Stimulated activated CD8-positive, alpha-beta memory T cell treated with anti-CD3 and anti-CD28 coated beads, Interleukin-4, amount 100 ng/mL, for 4 hours (primary cell): ENCODE measurements at places on chromosomes 3 and 15.

GRCh38 chr15:29695489-29696167 lies 126.6 kb downstream of the TJP1 start:
- no peak for DNase-seq

DNA sequence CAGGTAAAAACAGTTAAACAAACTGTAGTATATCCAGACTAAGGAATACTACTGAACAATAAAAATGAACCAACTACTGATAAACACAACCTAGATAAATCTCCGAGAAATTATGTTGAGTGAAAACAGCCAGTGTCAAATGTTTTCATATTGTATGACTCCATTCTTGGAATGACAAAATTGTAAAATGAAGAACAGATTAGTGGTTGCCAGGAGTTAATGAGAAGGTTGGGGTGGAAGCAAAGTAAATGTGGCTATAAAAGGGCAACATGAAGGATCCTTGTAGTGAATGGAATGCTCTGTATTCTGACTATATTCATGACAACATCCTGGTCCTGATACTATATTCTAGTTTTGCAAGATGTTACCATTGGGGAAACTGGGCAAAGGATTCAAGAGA lies 27.5 kb upstream of the ACKR4 start:
- no peak for DNase-seq

DNA sequence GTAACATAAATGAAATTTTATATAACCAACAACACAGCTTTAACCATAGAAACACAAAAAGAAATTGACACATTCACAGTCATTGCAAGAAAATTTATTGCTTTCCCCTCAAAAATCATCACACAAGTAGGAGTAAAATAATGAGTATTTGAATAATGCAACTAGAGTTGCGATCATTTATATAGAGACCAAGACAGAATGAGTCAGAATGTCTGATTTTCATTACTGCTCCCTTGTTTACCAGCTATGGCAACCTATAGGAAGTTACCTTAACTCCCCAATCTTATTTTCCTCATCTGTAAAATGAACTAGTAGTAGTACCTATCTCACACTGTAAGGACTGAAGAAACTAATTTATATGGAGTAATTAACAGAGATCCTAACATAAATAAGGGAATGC lies 105.4 kb upstream of the CTDSPL start:
- no peak for DNase-seq

- DNase-seq = no peak
Measured at GRCh38 chr3:184349563-184350470, 11.6 kb downstream of the CLCN2 start.

DNA sequence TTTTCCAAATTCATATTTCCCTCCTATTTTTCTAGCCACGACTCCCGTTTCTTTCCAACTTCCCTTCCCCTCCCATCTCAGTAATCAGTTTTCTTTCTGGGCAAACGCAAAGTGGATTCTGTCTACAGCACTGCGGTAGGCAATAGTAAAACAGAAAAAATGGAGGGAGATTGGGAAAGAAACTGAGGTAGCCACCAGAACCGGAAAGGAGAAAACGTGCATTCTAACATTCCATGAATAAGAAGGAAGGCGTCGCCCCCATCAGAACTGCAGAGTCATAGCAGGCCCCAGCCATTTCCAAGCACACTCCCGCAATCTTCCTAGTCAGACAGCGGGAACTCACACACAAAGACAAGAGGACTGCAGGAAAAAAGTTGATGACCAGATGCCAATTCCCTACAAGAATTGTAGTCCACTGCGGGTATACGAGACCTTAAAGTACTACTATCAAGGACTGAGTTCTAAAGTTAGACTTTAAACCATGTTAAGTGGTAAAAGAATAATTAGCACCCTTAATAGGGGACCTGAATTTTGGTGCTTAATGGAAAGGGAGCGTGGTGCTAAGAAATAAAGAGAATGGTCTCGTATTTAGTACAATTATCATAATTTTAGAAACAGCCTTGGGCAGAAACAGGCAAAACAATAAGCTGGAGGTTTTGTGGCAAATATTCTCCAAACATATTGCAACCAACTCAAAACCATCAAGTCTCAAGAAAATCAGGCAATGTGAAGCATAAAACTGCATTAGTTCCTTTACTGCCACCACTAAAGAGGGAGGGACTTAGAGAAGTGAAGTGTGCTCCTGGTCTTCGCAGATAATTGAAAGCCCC lies 1.4 kb downstream of the PFN2 start:
- no peak for DNase-seq

- DNase-seq = no peak
Measured at GRCh38 chr15:53843869-53844569, 84.6 kb upstream of the WDR72 start.

GRCh38 chr3:182913889-182914288 lies 66.4 kb downstream of the DCUN1D1 start:
- no peak for DNase-seq

DNA sequence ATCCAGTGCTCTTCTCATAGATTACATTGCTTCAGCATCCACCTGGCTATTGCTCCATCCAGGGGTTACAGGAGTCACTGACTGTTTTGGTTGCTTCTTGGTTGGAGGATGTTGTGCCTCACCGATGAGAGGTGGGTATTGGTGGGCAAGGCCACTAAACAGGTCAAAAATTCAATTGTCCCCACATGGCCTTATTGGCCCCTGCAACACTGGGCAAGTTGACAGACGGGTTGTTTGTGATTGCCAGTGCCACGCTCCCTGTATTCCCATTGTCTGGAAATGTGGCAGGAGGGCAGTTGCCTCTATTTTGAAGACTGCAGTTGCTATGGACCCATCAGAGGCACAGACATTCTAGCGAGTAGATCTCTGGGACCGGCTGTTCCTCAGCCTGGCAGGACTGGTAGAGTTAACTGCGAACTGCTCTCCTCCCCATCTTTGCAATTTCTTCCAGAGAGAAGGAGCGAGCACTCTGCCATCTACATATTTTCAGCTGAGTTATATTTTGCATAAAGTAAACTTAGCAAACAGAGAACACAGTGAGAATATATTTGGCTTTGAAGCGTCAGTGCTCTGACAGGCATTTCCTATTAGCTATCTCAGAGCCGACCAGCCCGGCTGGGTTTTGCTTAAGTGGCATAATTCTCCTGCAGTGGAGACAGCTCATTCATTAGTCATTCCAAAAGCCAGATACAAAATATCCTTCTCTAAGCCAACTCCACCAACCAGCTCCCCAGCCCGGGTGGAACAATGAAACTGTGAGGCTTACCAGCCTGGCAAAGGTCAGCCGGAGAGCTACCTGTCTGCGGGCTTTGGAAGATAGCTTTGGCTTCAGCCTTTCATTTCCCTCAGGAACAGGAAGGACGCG lies 26.0 kb upstream of the MAGEF1 start:
- DNase-seq = no peak
